Right lung (tissue), 10 donors: ENCODE measurements at places on chromosomes 3 and 15.
A peak's percentile ranks its signal among the peaks of the same experiment; 100 is the strongest.

DNA sequence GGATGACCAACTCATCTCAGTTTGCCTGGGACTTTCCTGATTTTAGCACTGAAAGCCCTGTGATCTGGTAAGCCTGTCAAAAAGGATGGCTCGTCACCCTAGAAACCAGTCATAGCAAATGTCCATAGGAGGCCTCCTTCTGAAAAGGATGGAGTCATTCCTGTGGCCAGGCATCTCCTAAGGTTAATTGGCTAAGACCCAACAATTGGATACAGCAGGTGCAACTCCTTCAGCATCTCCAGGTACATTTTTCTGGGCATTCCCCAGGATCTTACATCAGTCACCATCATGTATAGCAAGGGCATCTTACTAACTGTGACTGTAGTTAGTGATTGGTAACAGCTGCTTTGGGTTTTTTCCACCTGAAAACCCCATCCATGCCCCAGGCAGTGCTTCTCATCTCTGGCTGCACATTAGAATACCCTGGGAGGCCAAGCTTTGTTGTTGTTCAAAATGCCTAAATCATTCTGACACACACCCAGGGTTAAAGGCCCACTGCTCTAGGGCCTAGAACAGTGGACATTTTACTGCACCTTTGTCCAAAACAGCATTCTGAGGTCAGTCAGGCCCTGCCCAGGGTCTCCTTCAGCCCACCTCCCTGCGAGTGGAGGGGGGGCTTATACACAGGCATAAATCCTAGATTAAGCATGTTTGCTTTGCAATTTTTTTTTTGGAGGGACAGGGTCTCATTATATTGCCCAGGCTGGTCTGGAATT, 28.3 kb upstream of the GALNT15 start:
- no peak for DNase-seq

DNA sequence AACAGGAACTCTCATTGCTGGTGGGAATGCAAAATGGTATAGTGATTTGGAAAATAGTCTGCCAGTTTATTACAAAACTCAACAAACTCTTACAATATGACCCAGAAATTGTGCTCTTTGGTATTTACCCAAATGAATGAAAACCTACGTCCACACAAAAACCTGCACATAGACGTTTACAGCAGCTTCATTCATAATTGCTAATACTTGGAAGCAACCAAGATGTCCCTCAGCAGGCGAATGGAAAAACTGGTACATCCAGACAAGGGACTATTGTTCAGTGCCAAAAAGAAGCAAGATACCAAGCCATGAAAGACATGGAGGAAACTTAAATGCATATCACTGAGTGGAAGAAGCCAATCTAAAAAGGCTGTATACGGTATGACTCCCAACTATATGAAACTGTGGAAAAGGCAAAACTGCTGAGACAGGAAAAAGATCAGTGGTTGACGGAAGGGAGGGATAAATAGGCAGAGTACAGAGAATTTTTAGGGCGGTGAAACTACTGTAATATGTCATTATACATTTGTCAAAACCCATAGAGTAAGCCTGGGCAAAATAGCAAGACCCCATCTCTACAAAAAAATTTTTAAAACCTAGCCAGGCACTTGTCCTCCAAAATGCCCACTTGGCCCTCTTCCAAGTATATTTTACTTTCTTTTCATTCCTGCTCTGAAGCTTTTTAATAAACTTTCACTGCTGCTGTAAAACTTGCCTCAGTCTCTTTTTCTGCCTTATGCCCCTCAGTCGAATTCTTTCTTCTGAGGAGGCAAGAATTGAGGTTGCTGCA, 4.9 kb upstream of the MKRN2OS start:
- DNase-seq = no peak

- no peak for DNase-seq
These were observed 46.9 kb downstream of the GRIP2 start for GRCh38 chr3:14492948-14493881.

DNA sequence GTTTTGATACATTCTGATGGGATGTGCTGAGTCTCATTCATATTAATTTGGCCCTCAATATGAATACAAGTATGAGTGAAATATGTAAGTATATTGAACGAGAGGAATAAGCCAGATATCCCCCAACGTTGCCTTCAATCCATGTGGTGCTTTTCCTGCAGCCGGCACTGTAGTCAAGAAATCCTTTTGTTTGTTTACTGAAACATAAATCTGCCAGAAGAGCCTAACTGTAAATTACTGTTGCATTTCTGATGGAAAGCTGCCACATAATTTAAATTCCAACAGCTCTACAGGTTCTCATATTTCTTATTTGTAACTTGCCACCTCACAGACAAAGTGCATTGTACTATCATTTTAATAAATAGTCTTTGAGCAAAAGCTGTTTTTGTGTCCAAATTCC, 314.0 kb downstream of the KBTBD8 start:
- no peak for DNase-seq

GRCh38 chr3:171460725-171461524, 720 bp upstream of the TNIK start:
- no peak for DNase-seq

GRCh38 chr3:172903642-172904320, 153.3 kb downstream of the ECT2 start:
- peak; percentile 66 for DNase-seq

GRCh38 chr3:128009952-128010846, 42.0 kb upstream of the SEC61A1 start:
- DNase-seq = peak; percentile 31

- DNase-seq = no peak
These were observed 21.5 kb upstream of the MAN2C1 start for GRCh38 chr15:75389791-75390382.

DNA sequence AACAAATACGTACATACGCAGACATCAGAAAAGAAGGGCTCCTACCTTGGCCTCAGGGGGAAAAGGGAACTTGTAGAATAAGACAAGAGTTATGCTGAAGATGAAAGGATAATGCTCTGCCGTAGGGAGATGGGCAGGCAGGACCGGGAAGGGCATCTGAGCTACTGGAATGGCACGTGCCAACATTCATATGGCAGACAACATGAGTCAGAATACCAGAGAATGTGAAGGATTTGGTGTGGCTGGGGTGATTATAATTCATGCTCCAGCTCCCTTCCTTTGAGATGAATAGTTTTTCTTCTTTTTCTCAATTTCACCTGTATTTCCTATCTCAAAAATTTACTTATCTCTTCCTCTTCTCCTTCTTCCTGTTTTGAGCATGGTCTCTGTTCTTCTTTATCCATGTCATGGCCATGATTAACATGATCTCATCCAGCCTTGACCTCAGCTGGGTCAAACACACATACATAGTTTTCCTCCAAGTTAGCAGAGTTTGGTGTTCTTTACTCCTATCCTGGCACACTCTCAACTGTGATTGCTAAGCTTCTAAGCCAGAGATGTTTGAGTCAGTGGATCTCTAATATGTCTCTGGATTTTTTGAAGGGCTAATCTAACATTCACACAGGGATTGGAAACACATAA, 507.0 kb downstream of the FOXP1 start:
- DNase-seq = no peak

- no peak for DNase-seq
These were observed 2.5 kb downstream of the CTDSPL start for GRCh38 chr3:37863949-37864822.

GRCh38 chr3:162142511-162142910, 645.9 kb downstream of the OTOL1 start:
- DNase-seq = no peak

- peak; percentile 47 for DNase-seq
These were observed 25.8 kb downstream of the SPSB4 start for GRCh38 chr3:141076797-141077571.

DNA sequence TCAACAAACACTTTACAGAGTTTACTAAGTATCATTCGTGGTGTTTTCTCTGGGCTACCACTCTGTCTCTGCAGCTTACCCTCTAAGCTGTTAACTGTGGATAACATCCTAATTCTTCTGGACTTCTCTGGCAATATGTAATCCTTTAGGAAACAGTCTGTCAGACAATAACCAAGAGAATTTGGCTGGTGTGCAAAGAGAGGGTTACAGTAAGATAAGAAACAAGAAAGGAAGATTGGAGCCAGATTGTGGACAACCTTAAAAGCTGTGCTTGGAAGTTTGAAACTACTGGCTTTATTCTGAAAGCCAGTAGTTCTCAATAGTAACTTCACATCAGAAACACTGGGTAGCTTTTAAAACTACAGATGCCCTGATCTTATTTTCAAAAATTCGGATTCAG, 778 bp downstream of the ARL6 start:
- peak; percentile 21 for DNase-seq

DNA sequence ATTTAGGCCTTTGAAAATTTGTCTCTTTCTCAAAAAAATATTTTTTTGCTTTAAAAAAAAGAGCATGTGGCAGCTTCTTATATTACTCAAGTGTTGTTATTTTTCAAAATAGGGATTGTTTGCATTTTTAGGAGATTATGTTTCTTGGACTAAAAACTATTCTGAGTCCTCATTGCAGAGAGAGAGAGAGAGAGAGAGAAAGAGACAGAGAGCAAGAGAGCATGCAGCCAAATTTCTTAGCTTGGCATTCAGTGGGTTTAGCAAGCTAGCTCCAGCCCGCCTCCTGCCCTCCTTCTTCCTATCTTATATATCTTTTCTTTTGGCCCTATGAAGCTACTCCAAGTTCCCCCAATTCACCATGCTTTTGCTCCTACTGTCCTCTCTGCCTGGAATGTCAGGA, 55.7 kb downstream of the CEMIP start:
- DNase-seq = no peak

- peak; percentile 56 for DNase-seq
These were observed 8.5 kb downstream of the SHOX2 start for GRCh38 chr3:158097593-158098308.

DNA sequence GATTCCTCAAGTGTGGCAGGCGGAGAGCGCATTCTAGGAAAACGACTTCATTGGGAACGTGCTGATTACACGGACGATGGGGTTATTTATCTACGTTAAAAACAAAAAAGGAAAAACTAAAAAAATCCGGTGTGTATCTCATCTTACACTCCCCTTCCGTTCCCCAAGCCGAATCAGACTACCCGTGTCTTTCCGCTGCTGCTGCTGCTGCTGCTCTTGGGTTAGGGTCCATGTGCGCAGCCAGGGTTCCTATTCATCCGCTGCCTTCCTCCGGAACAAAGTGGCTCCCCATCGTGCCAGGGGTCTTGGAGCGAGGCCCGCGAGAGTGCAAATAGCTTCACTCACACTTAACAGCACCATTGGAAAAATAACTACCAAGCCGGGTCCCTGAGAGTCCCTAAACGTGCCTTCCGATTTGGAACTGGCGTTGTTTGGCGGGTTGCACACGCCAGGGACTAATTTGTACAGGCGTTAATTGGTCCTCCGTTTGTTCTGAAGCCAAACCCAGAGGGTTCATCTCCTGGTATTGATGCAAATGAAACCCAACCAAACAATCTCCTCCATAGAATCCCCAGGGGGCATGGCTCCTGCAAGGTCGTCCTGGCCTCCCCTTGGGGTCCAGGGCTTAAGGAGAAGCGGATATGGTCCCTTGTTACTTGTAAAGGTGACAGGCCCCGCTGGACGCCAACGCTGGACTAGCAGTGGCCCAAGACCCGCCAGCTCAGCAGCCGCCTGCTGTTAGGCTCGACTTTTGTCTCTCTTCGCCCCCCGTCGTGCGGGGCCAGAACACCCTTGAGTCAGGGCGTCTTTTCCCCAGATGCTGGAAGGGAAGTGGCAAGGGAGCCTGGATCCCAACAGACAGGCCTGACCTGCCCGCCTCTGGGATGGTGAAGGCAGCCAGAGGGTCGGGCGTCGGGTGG, 11.0 kb upstream of the ONECUT1 start:
- no peak for DNase-seq

GRCh38 chr3:194332858-194333211, 18.3 kb downstream of the CPN2 start:
- DNase-seq = no peak

DNA sequence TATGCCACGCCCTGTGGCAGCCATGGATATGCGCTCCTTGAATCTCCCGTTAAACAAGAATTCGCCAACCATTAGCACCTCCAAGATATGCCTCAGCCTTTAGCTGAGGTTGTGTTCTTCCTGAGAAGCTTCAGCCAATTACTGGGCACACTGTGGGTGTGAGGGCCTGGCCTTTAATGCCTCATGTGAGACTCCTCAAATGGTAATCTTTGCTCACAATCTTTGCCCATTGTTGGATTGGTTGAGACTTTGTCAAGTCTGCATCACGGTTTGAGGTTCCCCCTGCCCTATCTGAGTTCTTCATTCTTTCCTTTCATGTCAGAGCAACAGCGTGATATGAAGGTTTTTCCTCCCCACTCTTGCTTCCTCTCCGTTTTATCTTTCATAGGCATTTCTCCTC, 108.1 kb upstream of the CCDC54 start:
- DNase-seq = no peak

GRCh38 chr3:9934235-9934621, 594 bp downstream of the CRELD1 start:
- DNase-seq = no peak

- peak; percentile 47 for DNase-seq
These were observed 22.2 kb upstream of the GRIP2 start for GRCh38 chr3:14562121-14562890.

DNA sequence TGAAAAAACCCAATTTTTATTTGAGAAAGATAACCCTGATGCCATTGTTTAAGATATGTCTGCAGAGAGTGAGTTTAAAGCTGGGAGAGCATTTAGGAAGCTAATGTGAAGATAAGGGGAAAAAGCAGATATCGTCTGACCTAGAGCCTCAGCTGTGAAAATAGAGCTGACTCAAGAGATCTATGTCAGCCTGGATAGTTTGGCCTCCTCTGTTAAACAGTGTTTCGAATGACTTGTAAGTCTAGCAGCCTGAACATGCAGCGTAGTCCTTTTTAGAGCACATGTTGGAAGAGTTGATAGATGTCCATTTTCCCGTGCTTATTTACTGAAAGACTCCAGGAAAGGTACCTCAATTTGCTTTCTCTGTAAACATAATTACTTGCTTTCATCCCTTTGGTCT, 48.1 kb downstream of the ALCAM start:
- no peak for DNase-seq

GRCh38 chr15:86162641-86163040, 83.0 kb downstream of the AGBL1 start:
- DNase-seq = no peak

DNA sequence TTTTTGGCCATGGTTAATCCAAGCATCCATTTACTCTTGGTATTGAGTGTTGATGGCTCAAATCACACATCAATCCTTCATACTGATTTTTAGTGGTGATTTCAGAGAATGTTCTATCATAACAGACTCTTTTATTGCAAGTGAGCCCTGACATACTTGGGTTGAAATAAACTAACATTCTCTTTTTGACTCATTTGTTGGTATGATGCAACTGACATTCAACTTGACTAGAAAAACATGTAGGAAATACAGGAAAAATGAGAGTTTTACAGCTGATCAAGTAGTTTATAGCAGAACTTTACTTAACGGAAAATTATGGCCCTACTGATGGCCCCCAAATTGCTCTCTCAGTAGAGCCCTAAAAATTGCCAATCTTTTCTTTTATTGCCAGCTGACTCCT, 173.9 kb upstream of the CD96 start:
- no peak for DNase-seq
